ENCODE measurements at places on chromosomes 13 and 19.

DNA sequence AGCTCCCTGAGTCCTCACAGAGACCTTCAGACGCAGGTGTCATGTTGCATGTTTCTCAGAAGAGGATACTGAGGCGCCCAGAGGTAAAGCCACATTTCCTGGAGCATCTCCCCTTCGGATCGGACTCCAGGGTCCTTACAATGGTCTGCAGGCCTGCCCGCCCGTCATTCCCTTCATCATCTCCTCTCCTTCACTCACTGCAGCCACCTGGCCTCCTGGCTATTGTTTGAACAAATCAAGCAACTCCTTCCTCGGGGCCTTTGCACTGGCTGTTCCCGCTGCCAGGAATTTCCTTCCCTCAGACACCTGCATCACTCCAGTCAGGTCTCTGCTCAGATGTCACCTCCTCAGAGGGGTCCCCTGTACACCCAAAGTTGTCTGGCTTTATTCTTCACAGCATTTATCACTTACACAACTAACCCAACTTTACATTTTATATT lies 20.3 kb downstream of the CEACAM16 start:
- no peak for DNase-seq

- no peak for DNase-seq
Measured at GRCh38 chr13:72025836-72026235, 158.8 kb upstream of the DACH1 start.

DNA sequence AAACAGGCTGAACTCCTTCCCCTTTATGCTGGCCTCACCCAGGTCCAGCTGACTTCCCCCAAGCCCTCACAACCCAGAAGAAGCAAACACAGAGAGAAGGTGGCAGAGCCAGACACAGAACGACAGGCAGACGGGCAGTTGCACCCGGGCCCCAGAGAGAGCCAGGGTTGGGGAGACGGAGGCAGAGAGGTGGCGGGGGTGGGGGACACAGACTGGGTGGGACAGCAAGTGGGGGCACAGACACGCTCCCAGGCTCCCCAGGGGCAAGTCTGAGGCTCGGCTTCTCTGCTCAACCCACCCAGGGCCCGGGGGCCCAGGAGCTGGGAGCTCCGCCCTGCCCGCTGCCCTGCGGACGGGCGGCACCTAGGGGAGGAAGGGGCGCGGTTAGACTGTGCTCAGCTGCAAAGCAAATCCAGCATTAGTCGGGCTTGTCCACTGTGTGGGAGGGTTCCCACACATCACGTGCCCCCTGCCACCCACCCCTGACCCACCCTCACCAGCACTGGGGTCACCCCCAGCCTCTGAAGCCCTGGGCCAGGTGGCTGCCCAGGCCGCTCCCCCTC lies 31.3 kb upstream of the ASF1B start:
- DNase-seq, result no peak

DNA sequence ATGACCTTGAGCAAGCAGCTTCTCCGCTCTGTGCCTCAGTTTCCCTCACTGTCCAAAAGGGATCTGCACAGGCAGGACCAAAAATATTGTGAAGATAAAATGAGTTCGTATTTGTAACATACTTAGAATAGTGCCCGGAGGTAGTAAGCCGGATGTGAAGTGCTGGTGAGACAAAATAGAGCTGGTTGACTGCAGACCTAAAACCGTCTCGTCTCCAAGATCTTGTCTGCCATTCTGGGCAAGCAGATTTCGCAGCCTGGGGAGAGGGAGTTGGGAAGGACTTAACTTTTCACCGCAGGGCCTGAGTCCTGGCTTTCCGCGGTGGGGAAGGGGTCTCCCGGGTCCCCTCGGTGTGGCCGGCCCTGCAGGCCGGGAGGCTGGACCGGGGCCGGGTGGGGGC lies 8.2 kb upstream of the BBC3 start:
- no peak for DNase-seq

GRCh38 chr13:62697701-62698100 lies 1282.1 kb upstream of the PCDH20 start:
- DNase-seq, result no peak

- DNase-seq, result no peak
Measured at GRCh38 chr13:51048166-51048461, 63.0 kb downstream of the C13orf42 start.

DNA sequence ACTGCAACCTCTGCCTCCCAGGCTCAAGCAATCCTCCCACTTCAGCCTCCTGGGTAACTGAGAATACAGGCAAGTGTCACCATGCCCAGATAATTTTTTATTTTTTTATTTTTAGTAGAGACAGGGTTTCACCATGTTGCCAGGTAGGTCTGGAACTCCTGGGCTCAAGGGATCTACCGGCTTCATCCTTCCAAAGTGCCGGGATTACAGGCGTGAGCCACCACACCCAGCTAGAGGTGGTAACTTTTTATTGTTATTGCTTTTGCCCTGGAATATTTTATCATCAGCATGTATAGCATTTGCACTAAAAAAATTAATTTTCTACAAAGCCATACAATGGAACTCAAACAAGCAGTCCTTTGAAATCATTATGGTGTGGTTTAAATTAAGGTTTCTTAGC lies 14.0 kb downstream of the HAUS8 start:
- no peak for DNase-seq

DNA sequence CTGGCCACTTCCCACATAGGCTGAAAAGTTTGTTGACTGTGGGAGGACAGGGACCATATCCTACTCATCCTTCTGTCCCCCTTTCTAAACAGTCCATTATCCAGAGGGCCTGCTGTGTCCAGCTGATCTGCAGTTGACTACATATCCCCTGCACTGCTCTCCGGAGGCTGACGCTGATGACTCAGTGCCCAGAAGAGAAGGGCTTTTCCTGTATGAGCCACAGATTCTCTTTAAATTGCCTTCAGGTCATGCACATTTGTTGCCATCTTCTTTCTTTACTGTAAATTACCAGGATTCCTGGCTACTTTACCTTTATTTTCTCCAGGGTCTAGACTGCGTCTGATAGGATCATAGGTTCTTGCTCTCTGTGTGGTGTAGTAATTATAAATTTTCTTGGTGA lies 125.2 kb downstream of the LACC1 start:
- DNase-seq, result no peak

- DNase-seq, result no peak
Measured at GRCh38 chr19:10800488-10800887, 35.5 kb downstream of the TMED1 start.

DNA sequence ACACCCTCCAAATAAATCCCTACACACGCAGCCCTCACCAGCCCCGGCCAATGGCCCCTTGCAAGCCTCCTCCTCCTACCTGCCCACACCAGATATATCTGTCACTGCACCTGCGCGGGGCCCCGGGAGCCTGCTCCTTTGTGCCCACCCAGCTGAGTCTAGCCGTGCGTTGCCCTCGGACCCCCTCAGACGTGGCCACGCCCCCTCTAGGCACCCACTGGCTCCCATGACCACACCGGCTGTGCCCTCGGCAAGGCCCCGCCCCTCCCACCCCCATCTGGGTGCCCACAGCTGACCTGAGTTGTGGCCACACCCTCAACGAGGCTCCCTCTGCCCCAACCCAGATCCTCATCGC lies 6.3 kb upstream of the PNPLA6 start:
- no peak for DNase-seq

DNA sequence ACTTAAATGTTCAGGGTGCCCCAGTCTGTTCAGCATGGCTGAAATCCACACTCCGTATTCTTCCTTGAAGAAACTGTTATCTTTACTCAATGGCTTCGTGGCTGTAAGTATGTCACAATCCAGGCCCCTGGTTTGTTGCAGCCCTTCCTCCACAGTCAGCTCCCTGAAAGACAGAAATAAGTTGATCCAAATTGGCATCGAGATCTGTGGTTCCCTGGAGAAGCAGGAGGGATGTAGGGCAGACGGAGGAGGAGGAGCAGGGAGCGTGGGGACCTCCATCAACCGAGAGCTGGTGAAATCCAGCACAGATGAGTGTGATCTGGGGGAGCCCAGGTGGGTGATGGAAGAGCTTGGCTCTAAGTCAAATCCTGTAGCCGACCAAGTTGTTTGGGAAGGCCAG lies 304 bp downstream of the TSPAN16 start:
- DNase-seq, result no peak

- no peak for DNase-seq
Measured at GRCh38 chr19:29682236-29682895, 17.1 kb downstream of the PLEKHF1 start.

DNA sequence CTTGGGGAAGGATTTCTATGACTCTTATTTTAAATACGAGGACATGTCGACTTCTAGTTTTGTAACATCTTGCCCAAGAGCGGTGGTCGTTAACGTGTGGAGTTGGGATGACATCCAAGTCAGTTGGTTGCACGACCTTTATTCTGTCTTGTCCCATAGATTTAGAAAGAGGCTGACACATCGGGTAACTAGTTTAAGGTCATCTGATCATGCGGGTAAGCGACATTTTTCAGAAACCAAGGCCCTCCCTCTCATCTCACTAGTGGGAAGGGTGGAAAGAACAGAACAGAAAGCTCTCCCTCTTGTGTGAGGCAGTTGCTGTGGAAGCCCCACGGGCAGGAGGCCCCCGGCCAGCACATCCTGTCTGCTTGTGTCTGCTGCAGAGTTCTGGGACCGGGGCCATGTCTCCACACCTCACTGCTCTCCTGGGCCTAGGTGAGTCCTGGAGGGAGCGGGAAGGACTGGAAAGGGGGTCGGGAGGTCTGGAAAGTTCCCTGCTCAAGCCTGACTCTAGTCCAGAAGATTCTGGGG lies at the start of gene LAIR2:
LAIR2 (plus strand) TSS at position 314 of the 531 bp plus-strand sequence; CDS start at position 402, 88 bp downstream.
- DNase-seq, result no peak

DNA sequence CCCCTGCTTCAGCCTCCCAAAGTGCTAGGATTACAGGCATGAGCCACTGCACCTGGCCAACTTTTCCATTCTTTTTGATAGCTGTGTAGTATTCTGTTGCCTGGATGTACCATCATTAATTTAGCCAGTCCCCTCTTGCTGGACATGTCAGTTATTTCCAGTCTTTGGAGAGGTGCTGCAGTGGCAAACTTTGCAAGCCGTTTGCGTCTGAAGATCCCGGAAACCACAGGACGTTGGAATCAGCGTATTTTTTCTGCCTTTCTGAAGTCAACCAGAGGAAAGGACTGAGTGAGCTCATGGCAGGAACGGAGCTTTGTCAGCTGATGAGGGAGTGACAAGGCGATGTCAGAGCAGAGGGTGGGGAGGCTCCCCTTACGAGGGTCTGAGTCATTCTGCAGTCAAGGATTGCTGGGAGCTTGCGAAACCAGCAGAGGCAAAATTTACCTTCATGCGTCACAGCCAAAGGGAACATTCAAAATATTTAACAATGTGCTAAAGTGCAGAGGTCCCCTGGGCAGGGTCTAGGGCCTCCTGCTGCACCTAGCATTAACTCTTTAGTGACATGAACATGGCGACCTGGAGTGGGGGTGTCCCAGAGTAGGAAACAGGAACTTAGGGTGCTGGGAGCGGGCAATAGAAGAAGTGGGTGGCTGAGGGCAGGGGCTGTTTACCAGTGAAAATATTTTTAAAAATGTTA lies 5.6 kb downstream of the C5AR1 start:
- no peak for DNase-seq

DNA sequence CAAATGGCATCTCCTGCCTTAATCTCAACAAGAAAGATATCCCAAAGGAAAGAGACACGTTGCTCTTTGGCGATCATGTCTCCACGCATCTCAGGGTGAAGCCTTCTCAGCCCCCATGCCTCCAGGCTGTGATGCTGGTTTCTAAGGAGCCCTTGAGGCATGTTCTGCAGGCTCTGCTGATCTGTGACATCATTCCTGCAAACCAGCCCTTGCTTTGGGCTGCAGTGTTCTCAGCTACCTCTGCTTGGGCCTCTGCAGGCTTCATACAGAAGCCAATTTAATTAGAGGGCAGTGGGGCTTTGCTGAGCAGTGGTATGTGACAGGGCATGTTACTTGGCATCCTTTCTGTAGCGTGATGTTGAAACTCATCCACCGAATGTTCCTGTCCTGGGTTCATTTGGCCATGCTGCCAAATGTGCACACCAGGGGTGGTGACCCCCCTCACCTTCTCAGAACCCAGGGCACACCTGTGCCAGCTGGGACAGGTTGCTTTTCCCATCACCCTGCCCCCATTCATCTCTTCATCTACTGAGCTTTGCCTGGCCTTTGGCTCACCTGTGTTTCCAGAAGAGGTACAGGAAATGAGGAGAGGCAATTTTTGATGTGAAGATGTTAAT lies 230.9 kb downstream of the TEX29 start:
- no peak for DNase-seq

DNA sequence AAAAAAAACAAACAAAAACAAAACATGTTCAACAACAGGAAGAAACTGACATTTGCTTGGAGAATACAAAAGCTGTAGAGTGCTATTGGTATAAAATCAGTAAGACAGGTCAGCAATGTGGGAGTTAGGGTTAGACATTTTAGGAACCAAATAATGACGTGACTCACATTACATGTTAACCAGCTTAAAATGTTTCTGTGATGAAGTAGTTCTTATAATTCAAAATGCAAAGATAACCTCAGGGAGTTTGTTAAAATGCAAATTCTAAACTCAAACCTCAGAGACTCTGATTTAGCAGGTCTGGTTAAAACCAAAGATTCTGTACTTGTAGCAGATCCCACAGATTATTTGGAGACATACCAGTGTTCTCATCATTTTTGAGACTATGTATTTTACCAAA lies 549.4 kb upstream of the SLITRK1 start:
- DNase-seq, result no peak

DNA sequence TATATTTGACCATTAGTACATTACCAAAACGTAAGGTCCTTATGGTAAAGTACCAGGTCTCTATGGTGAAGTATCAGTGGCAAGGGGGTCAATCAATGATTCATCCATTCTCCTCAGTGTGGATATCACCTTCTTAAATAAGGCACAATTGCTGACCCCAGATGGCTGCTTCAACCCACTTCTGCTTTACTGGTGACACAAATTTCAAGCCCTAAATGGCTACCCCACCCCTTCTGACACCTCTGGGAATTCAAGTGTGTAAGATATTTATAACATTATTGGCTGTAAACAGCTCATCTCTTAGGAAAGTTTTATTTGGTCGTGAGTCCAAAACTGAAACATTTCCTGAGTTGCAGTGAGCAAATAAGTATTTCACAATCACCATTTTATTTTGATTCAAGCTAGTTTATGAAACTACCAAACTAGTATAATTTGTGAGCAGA lies 7.9 kb upstream of the WBP4 start:
- no peak for DNase-seq

DNA sequence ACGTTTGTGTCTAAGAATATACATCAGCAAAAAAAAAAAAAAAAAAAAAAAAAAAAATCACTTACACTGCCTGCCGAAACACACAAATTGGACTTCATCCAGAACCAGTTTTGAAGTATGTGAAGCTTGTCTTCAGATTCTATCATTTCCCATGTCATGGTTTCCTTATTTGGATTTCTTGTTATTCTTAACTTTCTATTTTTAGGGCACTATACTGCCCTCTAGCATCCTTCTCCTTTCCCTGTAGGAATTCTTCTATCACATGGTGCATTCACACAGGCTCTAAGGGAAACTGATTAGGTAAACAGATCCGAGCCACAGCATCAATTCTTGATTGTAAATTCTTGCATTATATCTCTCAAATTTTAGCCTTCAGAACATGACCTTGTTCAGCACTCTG lies 1507.5 kb downstream of the OLFM4 start:
- DNase-seq, result no peak
